Dermis microvascular lymphatic vessel endothelial cell (primary cell): ENCODE measurements at places on chromosomes 7 and 10. TPM values are rescaled to one million over a fixed set of nuclear protein-coding genes. Genes with fewer than 3 reads are reported as not detected.

The GRM3 gene
- total RNA-seq = not detected in 2 replicates

The ATRNL1 gene
- total RNA-seq = 0.77 and 1.6 TPM in 2 replicates

The PLAU gene
- total RNA-seq = 7.0 and 11.8 TPM in 2 replicates

The FBXL13 gene
- total RNA-seq = 0.13 and 0.39 TPM in 2 replicates

The ZNF438 gene
- 1.9 and 2.9 TPM in 2 replicates for total RNA-seq

The RNLS gene
- total RNA-seq = 0.39 and 1.4 TPM in 2 replicates

The LIPK gene
- not detected in 2 replicates for total RNA-seq

The PRKG1 gene
- 0.64 and 2.7 TPM in 2 replicates for total RNA-seq

The SEPTIN7 gene
- total RNA-seq = 75.9 and 96.0 TPM in 2 replicates

The SPOCK2 gene
- 1.9 and 6.2 TPM in 2 replicates for total RNA-seq

The NKX2-3 gene
- not detected in 2 replicates for total RNA-seq

The STYXL1 gene
- total RNA-seq = 20.4 and 24.4 TPM in 2 replicates

The SYT15 gene
- 0.39 and 1.0 TPM in 2 replicates for total RNA-seq

The CACNB2 gene
- total RNA-seq = under 0.01 TPM in 1 of 2 replicates, not detected in the other
